ENCODE measurements at places on chromosomes 16 and 17. TPM values are rescaled to one million over a fixed set of nuclear protein-coding genes. Genes with fewer than 3 reads are reported as not detected.

The DPEP2NB gene
- not detected for total RNA-seq

The OTOA gene
- 0.06 TPM for total RNA-seq

The DHRS11 gene
- total RNA-seq: 15.5 TPM

The ZNF75A gene
- total RNA-seq: 37.3 TPM

The CSF3 gene
- not detected for total RNA-seq

The PRDM7 gene
- total RNA-seq: not detected

The INCA1 gene
- total RNA-seq: 0.31 TPM

The SLC9A5 gene
- 7.8 TPM for total RNA-seq

The TNP2 gene
- total RNA-seq: not detected

The GCGR gene
- not detected for total RNA-seq

The NOTUM gene
- 0.40 TPM for total RNA-seq

The CCDC144A gene
- total RNA-seq: 1.7 TPM

The CACNG5 gene
- total RNA-seq: not detected

The HBA2 gene
- not detected for total RNA-seq

The PLK1 gene
- total RNA-seq: 65.0 TPM

The HNF1B gene
- total RNA-seq: 1.1 TPM

The KRT40 gene
- not detected for total RNA-seq

The GPRC5B gene
- not detected for total RNA-seq

The MEIOC gene
- total RNA-seq: 0.36 TPM

The PDPK1 gene
- 47.9 TPM for total RNA-seq

The REXO5 gene
- 12.4 TPM for total RNA-seq

The DLX3 gene
- total RNA-seq: 0.08 TPM

The CDRT4 gene
- 2.8 TPM for total RNA-seq

The DUSP14 gene
- total RNA-seq: 18.9 TPM

The KRTAP4-9 gene
- total RNA-seq: not detected

The SLC6A2 gene
- total RNA-seq: not detected

The MILR1 gene
- 0.75 TPM for total RNA-seq

The CTRB2 gene
- total RNA-seq: not detected

The C17orf50 gene
- total RNA-seq: not detected

The TBC1D3D gene
- 0.10 TPM for total RNA-seq

The KRT28 gene
- total RNA-seq: not detected

The OTOP2 gene
- not detected for total RNA-seq

The OSGIN1 gene
- total RNA-seq: 0.71 TPM

The JPH3 gene
- not detected for total RNA-seq

The SLC38A8 gene
- not detected for total RNA-seq

The NKD1 gene
- total RNA-seq: 0.73 TPM

The P2RX5 gene
- 16.5 TPM for total RNA-seq

The C17orf67 gene
- total RNA-seq: 2.3 TPM

The HAGH gene
- 34.4 TPM for total RNA-seq

The DLG4 gene
- total RNA-seq: 4.6 TPM

The ASB16 gene
- total RNA-seq: 0.23 TPM

The SERPINF2 gene
- 0.19 TPM for total RNA-seq

The EFNB3 gene
- total RNA-seq: 0.08 TPM

The KCNG4 gene
- not detected for total RNA-seq

The HOXB2 gene
- total RNA-seq: 13.0 TPM

The TMEM208 gene
- total RNA-seq: 61.2 TPM

The CDT1 gene
- 110 TPM for total RNA-seq

The MYH1 gene
- not detected for total RNA-seq

The KDM8 gene
- 8.4 TPM for total RNA-seq

The ITGB4 gene
- total RNA-seq: 1.5 TPM

The HOXB6 gene
- 0.48 TPM for total RNA-seq
